Cerebellar cortex (tissue), 1 donor: ENCODE measurements at places on chromosomes 11 and 22.

DNA sequence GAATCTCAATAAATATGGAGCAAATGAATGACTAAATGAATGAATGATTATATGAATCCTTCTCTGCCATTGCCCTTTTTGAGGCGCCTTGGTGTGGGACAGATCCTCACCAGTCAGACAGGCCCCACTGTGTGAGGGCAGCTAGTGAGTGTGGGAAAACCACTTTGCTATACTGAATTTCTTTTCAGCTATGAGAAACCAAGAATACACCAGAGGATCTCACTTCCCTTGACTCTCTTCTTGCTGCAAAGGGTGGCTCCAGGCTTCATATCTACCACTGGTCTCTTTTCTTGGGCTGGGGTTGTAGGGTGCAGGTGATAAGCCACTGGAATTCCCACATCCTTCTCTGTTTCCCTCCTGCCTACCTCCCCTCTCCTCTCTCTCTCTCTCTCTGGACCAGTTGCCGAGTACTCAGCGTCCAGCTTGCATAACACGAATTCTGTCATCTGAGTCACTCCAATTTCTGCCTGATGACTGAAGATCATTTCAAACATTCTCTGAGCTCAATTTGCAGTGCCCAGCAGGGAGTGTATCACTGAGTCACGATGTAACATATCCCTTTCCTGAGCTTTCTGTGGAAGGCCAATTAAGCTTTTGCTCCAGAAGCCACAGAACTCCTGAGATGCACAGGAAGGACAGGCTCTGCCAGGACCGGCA, 304.3 kb upstream of the NCAM1 start:
- peak; percentile 66 for DNase-seq

DNA sequence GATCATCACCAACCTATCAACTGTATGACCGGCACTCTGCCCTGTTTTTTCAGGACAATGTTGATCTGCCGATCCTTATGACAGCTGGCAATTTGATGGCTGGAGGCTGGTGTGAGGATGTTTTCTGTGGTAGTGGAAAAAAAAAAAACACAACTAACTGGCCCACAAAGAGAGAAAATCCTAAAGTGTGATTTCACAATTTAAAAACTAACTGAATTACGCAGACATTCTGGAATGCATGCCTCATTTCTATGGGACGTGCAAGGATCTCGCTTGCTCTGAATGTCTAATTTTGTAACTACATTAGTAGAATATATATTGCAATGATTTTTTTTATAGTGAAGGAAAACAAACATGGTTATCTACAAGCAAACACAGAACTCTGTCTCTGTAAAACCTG, 590.5 kb downstream of the ETS1 start:
- no peak for DNase-seq

- DNase-seq, result no peak
Measured at GRCh38 chr11:24837112-24837511, 340.3 kb downstream of the LUZP2 start.

- no peak for DNase-seq
Measured at GRCh38 chr11:35039076-35039475, 99.9 kb upstream of the CD44 start.

DNA sequence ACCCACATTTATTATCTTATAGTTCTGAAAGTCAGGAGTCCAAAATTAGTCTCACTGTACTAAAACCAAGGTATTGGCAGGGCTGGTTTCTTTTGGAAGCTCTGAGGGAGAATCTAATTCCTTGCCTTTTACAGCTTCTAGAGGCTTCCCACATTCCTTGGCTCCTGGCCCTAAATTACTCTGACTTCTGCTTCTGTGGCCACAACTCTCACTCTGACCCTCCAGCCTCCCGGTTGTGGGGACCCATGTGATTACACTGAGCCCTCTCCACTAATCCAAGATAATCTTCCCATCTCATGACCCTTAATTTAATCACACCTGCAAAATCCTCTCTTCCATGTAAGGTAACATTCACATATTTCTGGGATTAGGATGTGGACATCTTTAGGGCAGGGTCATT, 110.9 kb downstream of the ARL14EP start:
- no peak for DNase-seq

DNA sequence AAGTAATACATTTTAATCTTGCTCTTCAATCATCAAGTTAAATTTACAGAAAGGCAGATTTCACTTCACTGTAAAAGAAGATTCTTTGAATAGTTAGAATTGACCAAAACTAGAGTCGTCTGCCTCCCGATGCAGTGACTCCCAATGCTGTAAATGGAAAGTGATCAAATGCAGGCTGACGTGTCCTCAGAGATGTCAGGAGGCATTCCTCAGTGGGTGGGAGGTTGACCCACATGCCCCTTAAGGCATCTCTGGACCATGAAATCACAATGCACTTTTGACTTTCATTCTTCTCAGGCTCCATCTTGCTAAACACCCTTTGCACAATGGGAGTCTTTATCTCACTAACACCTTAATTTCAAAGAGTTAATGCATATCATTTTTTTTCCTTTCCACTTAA, 19.0 kb upstream of the CECR2 start:
- DNase-seq, result no peak

DNA sequence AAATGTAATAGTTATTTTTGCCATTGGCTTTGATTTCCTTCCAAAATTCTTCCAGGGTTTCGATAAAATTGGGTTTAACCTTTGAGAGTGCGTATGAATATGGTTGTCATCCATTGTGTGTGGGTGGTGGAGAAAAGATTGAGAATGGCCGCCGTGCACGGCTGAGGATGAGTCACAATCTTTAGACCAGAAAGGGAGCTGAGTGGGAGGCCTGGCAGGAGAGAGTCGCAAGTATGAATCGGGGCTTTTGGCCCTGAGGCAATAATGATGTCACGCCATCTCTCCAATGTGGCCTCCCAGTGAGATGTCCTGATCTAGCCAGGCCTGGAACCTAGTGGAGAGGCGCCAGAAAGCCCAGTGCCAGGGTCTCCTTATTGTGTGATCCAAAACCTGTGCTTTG, 33.1 kb upstream of the SMPD1 start:
- peak; percentile 65 for DNase-seq

GRCh38 chr11:109112821-109113280, 309.1 kb upstream of the C11orf87 start:
- no peak for DNase-seq

DNA sequence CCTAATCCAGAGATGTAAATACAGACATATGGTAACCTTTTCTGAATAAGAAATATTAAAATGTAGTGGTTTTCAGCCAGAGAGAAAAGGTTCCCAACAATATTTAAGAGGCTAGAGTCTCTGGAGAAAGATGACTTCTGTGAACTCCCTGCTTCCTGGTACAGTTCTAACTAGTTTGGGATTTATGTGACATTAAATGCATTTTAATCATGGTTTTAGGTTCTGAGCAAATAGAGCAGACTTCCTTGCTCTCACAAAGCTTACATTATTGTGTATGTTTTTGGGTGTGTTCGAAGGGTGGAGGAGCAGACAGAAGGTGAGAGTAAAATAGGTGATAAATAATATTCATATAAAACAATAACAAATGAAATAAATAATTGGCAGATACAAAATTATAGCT, 250.1 kb upstream of the LUZP2 start:
- no peak for DNase-seq

GRCh38 chr11:78063440-78064181, at the start of gene THRSP:
Gene THRSP (plus strand): TSS chr11:78063861. CDS start chr11:78063882, 21 bp downstream.
- peak; percentile 96 for DNase-seq
